Activated CD8-positive, alpha-beta memory T cell treated with anti-CD3 and anti-CD28 coated beads for 1 hour (primary cell): ENCODE measurements at places on chromosomes 7 and 10.

- DNase-seq = no peak
Measured at GRCh38 chr7:82204694-82205093, 238.9 kb downstream of the CACNA2D1 start.

- DNase-seq = no peak
Measured at GRCh38 chr10:59382831-59383295, 20.5 kb upstream of the FAM13C start.

GRCh38 chr7:55432939-55433784 lies 68.0 kb downstream of the LANCL2 start:
- DNase-seq = no peak

DNA sequence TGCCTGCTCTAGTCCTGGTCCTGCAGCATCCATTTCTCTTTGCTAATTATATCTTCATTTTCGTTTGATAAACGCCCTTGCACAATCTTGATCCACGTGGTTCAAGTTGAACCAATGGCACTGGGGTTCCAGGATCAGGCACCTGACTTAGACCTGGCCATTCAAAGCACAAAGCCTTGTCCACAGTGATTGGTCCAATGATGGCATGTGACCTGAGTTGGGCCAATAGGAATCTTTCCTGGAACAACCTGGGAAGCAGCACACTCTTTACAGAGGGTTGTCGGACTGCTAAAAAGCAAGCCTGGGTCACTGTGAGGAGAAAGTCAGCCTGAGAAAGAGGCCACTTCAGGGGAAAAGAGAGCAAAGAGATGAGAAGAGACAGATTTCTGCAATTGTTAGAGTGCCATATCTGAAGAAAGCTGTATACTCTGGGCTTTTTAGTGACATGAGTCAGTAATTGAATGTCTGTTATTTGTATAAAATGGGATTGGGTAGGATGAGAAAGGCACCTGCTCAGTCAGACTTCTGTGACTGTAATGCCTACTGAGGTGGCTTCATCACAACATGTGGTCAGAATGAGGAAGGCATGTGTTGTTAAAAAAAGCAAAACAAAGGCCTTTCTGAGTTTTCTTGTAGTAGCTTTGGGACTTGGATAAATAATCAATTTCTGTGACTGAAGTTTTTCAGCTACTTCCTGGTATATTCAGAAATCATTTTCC lies 4.4 kb upstream of the STEAP4 start:
- no peak for DNase-seq

DNA sequence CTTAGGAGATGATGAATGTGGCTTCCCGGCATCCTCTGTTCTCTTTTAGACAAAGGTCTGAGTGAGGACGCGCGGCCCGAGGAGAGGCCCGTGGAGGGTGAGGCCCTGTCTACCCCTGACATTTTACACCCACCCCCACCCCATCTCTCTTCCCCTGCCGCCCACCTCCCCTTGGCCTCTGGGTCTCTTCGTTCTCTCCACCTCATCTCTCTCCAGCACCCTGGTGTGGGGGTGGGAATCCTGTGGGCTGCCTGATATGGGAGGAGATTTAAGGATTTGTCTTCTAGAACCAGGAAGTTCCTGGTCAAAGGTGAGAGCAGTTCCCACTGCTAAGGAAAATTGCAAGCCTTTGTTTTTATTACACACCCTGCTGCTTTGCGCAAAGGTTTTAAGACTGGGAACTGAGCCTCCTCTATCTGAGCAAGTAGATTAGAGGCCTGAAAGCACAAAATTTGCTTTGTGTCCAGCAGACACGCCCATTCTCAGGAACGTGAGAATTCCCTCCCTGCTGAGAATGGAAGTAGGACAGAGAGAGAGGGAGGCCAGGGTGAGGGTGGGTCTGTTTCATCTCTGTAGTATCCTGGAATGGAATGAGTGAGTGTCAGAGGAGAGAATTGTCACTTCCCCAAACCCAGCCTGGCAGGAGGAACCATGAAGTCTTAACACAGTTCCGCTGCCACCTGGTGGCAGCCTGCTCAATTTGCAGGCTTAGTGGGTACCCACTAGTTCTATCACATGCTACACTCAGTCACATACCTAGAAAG lies 91.2 kb downstream of the GTF2IRD1 start:
- DNase-seq = no peak

DNA sequence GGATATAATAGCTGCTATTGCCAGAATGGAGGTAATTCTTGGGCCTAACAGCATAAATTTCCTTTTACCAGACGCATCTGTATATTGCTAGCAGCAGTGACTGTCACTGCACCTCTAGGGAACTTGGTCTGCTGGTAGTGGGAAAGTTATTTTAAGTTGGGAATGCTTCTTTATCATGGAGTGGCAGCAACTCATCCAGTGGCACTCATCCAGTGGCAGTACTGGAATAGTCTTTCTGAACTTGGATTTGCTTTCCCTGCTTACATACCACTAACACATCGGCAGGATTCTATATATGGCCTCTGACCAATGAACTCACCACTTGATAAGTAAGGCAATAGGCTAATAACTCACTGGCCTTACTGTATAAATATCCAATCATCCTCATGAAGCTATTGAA lies 22.0 kb upstream of the ICA1 start:
- no peak for DNase-seq

GRCh38 chr10:4059471-4060138 lies 274.6 kb upstream of the KLF6 start:
- no peak for DNase-seq

DNA sequence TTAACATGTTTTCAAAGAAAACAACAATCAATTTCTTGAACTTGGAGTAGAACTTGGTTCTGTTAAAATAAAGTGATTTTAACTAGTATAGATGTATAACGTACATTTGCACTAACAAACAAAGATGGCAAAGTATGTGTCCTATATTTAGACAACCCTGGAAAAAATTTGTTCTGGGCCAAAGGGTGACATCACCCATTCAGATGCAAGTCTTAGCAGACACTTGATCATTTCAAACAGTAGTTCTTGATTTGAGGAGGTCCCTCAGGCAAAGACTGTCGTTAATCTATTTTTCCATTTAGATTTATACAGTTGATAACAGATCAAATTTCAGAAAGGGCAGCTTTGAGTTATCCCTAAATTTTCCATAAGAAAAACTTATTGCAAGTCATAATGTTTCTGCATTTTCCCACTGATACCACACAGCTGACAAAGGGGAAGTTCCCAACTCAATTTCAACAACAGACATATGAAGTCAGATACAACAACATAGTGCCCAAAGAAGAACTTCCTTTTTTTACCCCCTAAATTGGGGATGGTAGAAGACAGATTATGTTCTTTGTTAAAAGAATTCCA lies 5.2 kb downstream of the NMT2 start:
- DNase-seq = no peak

DNA sequence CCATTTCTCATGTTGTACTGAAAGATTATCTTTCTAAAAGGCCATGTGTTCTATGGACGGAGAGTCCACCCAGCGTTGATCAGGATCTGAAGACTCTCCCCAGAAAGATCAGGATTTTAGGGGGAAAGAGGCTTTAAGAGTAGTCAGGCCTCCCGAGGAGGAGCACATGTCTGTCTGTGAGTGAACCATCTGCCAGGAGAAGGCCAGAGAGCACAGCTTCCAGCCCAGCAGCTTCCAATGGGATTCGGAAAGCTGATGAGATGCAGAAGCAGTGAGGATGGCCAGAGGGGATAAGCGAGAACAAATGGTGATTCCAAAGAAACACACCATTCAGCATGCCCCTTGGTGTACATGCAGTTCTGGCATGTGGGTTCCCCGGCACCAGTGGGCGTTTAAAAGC lies 88.5 kb upstream of the TCERG1L start:
- DNase-seq = no peak

DNA sequence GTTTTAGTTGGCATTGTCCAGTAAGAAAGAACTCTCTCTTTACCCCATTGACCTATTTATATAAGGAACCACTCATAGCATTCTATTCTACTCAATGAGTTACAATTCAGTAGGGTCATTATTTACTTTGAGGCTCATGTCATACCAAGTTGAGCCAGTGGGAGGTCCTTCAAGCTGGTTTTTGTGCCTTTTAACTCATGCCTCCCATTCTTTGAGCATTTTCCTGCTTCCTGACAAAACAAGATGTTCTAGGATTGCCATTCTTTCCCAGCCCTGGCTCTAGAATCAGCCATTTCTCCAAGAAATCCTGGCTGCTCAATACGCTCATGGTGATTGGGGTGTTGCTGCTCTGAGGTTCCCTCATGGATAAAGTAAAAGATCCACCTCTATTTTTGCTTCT lies 250.1 kb downstream of the ABCA13 start:
- no peak for DNase-seq

DNA sequence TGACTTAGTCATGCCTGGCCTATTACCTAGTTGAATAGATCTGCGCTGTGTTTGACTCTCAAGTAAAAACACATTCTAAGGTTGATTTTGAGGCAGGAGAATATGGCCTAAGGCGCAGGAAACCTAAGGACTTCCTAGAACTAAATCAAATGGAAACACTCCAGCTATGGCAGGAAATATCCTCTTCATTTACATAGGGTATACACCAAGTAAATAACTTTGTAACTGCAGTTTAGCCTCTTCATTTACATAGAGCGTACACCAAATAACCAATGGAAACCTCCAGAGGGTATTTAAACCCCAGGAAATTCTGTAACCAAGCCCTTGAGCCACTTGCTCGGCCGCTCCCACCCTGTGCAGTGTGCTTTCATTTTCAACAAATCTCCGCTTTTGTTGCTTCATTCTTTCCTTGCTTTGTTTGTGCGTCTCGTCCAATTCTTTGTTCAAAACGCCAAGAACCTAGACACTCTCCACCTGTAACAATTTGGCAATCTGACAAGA lies 35.6 kb upstream of the XRCC2 start:
- no peak for DNase-seq

DNA sequence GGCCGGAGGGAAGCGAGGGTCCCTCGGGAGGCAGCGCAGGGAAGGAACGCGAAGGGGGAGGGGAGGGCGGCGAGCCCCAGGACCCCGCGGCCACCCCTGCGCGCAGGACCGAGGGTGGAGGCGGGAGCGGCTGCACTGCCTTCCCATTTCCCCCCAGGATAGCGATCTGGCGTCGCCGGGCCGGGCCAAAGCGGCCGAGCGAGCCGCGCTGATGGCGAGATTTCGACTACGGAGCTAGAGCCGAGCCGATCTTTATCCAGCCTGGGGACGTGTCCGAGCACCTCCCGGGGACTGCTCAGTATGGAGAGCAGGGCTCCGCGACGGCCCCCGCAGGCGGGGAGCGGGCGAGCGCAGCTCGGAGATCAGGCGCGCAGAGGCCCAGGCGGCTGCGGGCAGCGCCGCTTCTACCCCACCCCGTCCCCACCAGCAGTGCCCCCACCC lies 590 bp upstream of the CRTAC1 start:
- no peak for DNase-seq

DNA sequence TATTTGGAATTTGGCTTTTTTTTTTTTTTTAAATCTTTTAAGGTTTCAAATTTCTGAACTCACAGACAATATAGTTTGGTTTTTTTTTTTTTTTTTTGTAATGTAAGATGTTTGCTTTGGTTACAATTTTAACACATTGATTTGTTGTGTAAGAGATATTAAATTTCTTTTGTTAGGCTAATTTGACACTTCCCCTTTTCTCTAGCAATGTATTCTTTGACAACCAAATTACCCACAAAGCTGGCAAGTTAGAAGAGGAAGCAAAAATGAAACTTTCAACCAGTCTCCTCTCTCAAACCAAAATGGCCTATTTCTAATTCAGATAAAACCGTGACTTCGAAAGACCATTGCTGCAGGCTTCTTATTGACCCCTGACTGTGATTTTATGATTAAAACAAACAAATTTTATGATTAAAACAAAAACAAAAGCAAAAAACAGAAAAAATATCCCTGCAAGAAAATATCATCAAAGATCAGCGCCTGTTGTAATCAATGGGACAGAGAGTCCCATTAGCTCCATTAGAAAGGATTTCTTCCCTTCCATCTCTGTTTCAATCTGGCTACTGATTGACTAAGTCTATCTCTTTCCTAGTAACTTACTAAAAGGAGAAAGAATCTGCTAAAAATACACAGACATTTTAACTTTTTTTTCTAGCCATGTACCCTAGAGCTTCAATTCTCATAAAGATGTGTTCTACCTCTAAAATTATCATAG lies 489.2 kb downstream of the MDFIC start:
- DNase-seq = no peak

DNA sequence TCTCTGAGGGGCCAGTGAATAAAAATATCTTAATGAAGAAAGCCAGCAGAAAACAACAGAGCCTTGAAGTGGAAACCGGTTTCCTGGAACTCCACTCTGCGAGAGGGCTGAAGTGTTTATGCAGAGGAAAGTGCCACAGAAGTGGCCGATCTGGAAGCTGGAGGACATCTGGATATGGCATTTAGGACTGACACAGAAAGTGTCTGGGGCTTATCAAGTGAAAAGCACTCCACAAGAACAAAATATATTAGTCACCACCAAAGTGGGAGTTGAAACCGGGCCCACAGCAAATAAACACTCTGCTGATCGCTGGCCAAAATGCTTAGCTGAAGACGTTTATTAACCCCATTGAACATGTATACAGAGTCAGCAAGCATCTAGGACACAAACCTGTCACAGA lies 7.8 kb downstream of the NOD1 start:
- no peak for DNase-seq

GRCh38 chr7:65239707-65240352 lies 133.8 kb upstream of the ZNF92 start:
- DNase-seq = no peak

GRCh38 chr10:26391701-26392695 lies 46.1 kb upstream of the APBB1IP start:
- DNase-seq = no peak
